ENCODE measurements at places on chromosomes 11 and 22. TPM values are rescaled to one million over a fixed set of nuclear protein-coding genes. Genes with fewer than 3 reads are reported as not detected.

The CHRM1 gene
- total RNA-seq = not detected

The KRTAP5-6 gene
- not detected for total RNA-seq

The SLC22A6 gene
- not detected for total RNA-seq

The GPHA2 gene
- total RNA-seq = 0.48 TPM

The PRR14L gene
- 60.8 TPM for total RNA-seq

The OR10D3 gene
- not detected for total RNA-seq

The NXPE1 gene
- not detected for total RNA-seq

- H3K4me1 ChIP-seq = peaks cover 17% of the 10 kb centered on the region
- peak within 1 kb of the TSS; percentile 93 for H3K4me3 ChIP-seq
- DNase-seq = peak; percentile 80
- H3K27me3 ChIP-seq = no peaks in the 10 kb centered on the region
Observed at GRCh38 chr22:26428515-26429457, at the start of gene ASPHD2. Gene ASPHD2 (plus strand): TSS chr22:26429260. CDS start chr22:26433616, 4,356 bp downstream.

DNA sequence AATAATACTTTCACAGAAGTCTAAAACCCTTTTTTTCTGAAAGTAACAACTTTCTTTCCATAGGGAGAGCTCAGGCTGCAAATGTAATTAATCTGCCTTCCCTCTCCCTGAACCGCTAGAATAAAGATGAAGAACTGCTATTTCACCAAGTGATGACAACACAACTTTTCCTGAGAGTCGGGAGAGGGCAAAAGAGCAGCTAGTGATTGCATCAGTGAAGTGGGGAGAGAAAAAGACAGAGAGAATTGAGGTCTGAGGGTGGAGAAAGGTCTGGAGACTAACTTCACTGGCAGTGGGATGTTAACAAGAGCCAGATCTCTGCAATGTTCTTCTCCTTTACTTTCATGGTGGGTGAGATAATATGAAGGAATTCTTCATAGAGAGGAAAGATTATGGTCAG is 10.9 kb upstream of the MPEG1 start:
- H3K4me1 ChIP-seq = no peaks in the 10 kb centered on the region
- H3K27me3 ChIP-seq = no peaks in the 10 kb centered on the region
- H3K36me3 ChIP-seq = no peaks in the 10 kb centered on the region
- no peak overlapping the region for H3K4me3 ChIP-seq
- no peak for DNase-seq
- H3K27ac ChIP-seq = no peak overlapping the region

GRCh38 chr22:38415046-38415445 is 40.0 kb downstream of the KCNJ4 start:
- H3K36me3 ChIP-seq = no peaks in the 10 kb centered on the region
- no peaks in the 10 kb centered on the region for H3K27me3 ChIP-seq
- no peak for DNase-seq
- H3K27ac ChIP-seq = no peak overlapping the region

GRCh38 chr11:71379701-71380100 is 68.5 kb downstream of the DHCR7 start:
- no peaks in the 10 kb centered on the region for H3K36me3 ChIP-seq
- no peaks in the 10 kb centered on the region for H3K27me3 ChIP-seq
- no peak overlapping the region for H3K4me3 ChIP-seq
- H3K27ac ChIP-seq = no peak overlapping the region

- no peak for DNase-seq
- H3K4me3 ChIP-seq = no peak overlapping the region
- H3K4me1 ChIP-seq = no peaks in the 10 kb centered on the region
Observed at GRCh38 chr11:2811206-2812091, 74.1 kb downstream of the CDKN1C start.

DNA sequence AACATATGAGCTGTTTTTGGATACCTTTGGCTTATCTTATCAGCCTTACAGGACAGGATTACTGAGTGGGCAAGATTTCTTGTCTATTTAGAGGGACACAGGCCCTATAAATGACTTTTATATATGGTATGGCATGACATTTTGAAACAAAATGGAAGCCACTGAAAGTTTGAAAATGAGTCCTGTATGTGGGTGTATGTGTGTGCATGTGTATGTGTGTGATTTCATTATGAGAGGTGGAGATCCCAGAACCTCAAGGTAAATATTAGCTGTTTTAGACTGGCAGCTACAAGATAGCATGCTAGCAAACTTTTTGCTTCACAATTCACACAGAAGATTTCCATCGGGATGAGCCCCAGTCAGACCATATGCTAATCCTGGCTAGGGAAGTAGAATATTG is 970.5 kb upstream of the CCDC90B start:
- H3K36me3 ChIP-seq = no peaks in the 10 kb centered on the region
- no peak overlapping the region for H3K27ac ChIP-seq
- no peaks in the 10 kb centered on the region for H3K4me1 ChIP-seq
- DNase-seq = no peak

DNA sequence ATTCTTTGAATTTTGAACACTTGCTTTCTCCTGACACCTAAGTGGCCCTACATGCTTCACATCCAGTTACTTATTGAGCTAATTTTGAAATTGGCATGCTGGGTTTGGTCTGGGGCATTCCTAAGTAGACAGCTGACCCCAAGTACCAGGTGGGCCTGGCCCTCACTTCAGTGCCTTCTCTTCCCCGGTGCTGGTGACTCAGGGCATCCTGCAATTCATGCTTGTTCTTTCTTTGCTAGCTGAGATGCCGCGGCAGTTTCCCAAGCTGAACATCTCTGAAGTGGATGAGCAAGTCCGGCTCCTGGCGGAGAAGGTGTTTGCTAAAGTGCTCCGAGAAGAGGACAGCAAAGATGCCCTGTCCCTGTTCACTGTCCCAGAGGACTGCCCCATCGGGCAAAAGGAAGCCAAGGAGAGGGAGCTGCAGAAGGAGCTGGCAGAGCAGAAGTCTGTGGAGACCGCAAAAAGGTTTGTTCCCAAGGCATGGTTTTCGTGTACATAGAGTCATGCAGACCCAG is 6.3 kb downstream of the AMPD3 start:
- peaks cover 34% of the 10 kb centered on the region for H3K4me1 ChIP-seq
- H3K4me3 ChIP-seq = no peak overlapping the region
- H3K36me3 ChIP-seq = peaks cover 22% of the 10 kb centered on the region
- no peaks in the 10 kb centered on the region for H3K27me3 ChIP-seq

DNA sequence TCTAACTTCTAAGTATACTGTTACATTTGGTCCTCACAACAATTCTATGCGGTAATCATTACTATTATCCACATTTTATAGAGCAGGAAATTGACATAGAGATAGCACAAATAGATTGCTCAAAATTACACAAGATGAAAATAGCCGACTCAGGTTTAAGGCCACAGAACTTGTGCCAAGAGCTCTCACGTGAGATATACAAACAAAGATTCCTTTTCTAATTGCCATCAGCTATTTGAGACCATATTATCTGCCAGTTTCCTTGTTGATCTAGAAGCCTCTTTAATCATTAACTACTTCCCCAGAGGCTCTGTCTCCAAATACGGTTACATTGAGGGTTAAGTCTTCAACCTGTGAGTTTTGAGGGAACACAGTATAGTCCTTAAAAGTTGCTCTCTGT is 61.0 kb upstream of the GLYATL1B start:
- no peak overlapping the region for H3K27ac ChIP-seq
- H3K4me3 ChIP-seq = no peak overlapping the region
- H3K4me1 ChIP-seq = no peaks in the 10 kb centered on the region
- H3K27me3 ChIP-seq = no peaks in the 10 kb centered on the region
- H3K36me3 ChIP-seq = no peaks in the 10 kb centered on the region

- DNase-seq = no peak
- H3K4me1 ChIP-seq = no peaks in the 10 kb centered on the region
- no peak overlapping the region for H3K4me3 ChIP-seq
- H3K27ac ChIP-seq = no peak overlapping the region
- H3K27me3 ChIP-seq = no peaks in the 10 kb centered on the region
Observed at GRCh38 chr11:111176603-111177002, 68.9 kb upstream of the POU2AF2 start.

- DNase-seq = no peak
- no peak overlapping the region for H3K4me3 ChIP-seq
- no peaks in the 10 kb centered on the region for H3K4me1 ChIP-seq
- H3K27me3 ChIP-seq = no peaks in the 10 kb centered on the region
- H3K27ac ChIP-seq = no peak overlapping the region
- peaks cover 80% of the 10 kb centered on the region for H3K36me3 ChIP-seq
Observed at GRCh38 chr22:26461188-26461810, 22.3 kb downstream of the HPS4 start.

DNA sequence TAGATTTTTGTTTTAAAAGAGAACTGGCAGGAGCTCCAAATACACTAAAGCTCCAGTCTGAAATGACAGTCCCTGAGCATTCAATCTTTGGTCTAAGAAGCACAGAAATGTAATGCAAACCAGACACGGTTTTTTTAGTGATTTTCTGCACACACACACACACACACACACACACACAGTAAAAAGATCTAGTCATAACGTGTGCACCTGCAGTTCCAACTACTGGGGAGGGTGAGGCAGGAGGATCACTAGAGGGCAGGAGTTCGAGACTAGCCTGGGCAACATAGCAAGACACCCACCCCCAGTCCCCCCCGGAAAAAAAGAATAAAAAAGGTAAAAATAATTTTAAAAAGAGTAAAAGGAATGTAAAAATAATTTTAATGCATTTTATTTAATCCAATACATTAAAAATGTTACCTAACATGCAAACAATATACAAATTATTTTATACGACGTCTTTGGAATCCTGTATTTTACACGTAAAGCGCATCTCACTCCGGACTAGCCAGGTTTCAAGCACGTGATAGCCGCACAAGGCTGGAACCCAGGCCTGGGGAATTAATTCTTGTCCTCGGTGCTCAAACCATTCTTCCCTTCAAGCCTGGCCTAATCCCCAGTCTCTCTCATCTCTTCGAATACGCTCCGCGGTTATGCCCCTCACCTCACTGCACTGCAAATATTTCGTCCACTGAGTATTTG is 762 bp upstream of the TBC1D22A start:
- H3K27me3 ChIP-seq = no peaks in the 10 kb centered on the region
- H3K4me3 ChIP-seq = peak overlapping the region; percentile 99
- DNase-seq = no peak
- H3K36me3 ChIP-seq = peaks cover 5% of the 10 kb centered on the region

- DNase-seq = no peak
- H3K4me1 ChIP-seq = no peaks in the 10 kb centered on the region
- no peak overlapping the region for H3K27ac ChIP-seq
- no peaks in the 10 kb centered on the region for H3K36me3 ChIP-seq
Observed at GRCh38 chr11:130629039-130629438, 180.6 kb downstream of the ADAMTS15 start.

- DNase-seq = no peak
- no peaks in the 10 kb centered on the region for H3K27me3 ChIP-seq
Observed at GRCh38 chr11:70580036-70580805, 181.9 kb downstream of the CTTN start.

DNA sequence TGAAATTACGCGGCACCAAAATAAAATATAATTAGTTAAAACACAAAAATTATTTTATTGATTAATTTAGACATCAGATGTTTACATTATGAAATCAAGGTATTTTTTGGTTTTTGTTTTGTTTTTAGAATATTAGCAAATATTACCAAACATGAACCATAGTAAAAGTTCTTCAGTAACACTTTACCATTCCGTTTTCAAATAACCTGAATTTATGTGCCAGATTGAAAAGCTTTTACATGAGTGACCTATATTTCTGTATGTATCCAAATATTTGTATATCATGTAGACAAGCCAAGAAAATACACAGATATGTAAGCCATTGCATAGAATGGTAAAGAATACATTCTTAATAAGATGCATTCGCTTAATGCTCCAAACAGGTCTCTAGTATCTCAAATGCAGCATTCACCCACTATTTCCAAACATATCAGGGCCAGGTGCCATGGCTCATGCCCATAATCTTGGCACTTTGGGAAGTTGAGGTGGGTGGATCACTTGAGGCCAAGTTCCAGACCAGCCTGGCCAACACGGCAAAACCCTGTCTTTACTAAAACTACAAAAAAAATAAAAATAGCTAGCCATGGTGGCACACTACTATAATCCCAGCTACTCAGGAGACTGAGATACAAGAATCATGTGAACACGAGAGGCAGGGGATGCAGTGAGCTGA is 102.4 kb upstream of the SERPIND1 start:
- no peak overlapping the region for H3K4me3 ChIP-seq
- H3K36me3 ChIP-seq = no peaks in the 10 kb centered on the region
- peaks cover 4% of the 10 kb centered on the region for H3K27me3 ChIP-seq
- H3K27ac ChIP-seq = no peak overlapping the region

- no peaks in the 10 kb centered on the region for H3K27me3 ChIP-seq
- DNase-seq = no peak
- H3K4me1 ChIP-seq = no peaks in the 10 kb centered on the region
- no peak overlapping the region for H3K4me3 ChIP-seq
- H3K36me3 ChIP-seq = no peaks in the 10 kb centered on the region
Observed at GRCh38 chr11:121936370-121936769, 179.6 kb downstream of the BLID start.

GRCh38 chr11:82494988-82495432 is 238.7 kb downstream of the FAM181B start:
- H3K27ac ChIP-seq = no peak overlapping the region
- H3K27me3 ChIP-seq = no peaks in the 10 kb centered on the region
- DNase-seq = no peak
- H3K4me3 ChIP-seq = no peak overlapping the region
- H3K36me3 ChIP-seq = no peaks in the 10 kb centered on the region

GRCh38 chr11:131985846-131986301 is 615.5 kb downstream of the NTM start:
- no peaks in the 10 kb centered on the region for H3K36me3 ChIP-seq
- no peak for DNase-seq
- no peak overlapping the region for H3K4me3 ChIP-seq
- H3K27me3 ChIP-seq = no peaks in the 10 kb centered on the region

- H3K27ac ChIP-seq = no peak overlapping the region
- H3K27me3 ChIP-seq = no peaks in the 10 kb centered on the region
- no peak for DNase-seq
- H3K4me1 ChIP-seq = no peaks in the 10 kb centered on the region
Observed at GRCh38 chr22:27220339-27220738, 563.0 kb downstream of the MIAT start.

DNA sequence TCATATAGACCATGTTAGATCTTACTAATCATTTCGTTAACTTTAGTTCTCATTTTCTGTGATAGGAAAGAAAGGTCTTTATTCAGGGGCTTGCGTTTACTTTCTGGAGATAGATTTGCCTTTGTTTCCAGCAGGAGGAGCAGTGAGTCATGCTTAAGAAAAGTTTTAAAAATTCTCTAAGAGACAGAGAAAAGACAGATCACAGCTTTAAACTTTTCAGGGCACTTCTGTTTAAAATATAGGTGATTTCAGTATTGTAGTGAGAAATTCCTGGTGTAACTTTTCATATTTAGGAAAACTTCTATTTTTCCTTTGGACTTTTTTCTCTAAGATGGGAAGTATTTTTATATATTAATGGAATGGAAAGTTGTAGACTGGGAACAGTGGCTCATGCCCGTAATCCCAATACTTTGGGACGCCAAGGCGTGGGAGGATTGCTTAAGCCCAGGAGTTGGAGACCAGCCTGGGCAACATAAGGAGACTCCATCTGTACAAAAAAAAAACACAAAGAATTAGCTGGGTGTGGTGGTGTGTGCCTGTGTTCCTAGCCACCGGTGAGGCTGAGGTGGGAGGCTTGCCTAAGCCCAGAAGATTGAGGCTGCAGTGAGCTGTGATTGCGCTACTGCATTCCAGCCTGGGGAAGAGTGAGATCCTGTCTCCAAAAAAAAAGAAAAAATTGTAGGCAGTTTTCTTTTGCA is 60.3 kb downstream of the ATXN10 start:
- DNase-seq = no peak
- H3K36me3 ChIP-seq = no peaks in the 10 kb centered on the region
- no peak overlapping the region for H3K4me3 ChIP-seq
- H3K4me1 ChIP-seq = no peaks in the 10 kb centered on the region
- H3K27me3 ChIP-seq = no peaks in the 10 kb centered on the region

- no peak for DNase-seq
- H3K36me3 ChIP-seq = no peaks in the 10 kb centered on the region
- H3K27ac ChIP-seq = no peak overlapping the region
- H3K4me3 ChIP-seq = no peak overlapping the region
- H3K4me1 ChIP-seq = no peaks in the 10 kb centered on the region
- H3K27me3 ChIP-seq = no peaks in the 10 kb centered on the region
Observed at GRCh38 chr11:74142624-74143023, 28.2 kb downstream of the C2CD3 start.
